Esophagus squamous epithelium (tissue), 5 donors: ENCODE measurements at places on chromosomes 1 and 21.

GRCh38 chr1:66982561-66983260, 57.9 kb downstream of the MIER1 start:
- DNase-seq: no peak
- no peaks in the 10 kb centered on the region for H3K27me3 ChIP-seq
- H3K4me3 ChIP-seq: no peak overlapping the region
- no peaks in the 10 kb centered on the region for H3K36me3 ChIP-seq
- peaks cover 17% of the 10 kb centered on the region for H3K4me1 ChIP-seq

GRCh38 chr1:228208831-228209551, 1.1 kb downstream of the OBSCN start:
- H3K36me3 ChIP-seq: no peaks in the 10 kb centered on the region
- no peak overlapping the region for H3K4me3 ChIP-seq
- no peak for DNase-seq
- H3K27ac ChIP-seq: no peak overlapping the region
- H3K27me3 ChIP-seq: peaks cover 60% of the 10 kb centered on the region
- H3K4me1 ChIP-seq: peaks cover 9% of the 10 kb centered on the region

- peaks cover 7% of the 10 kb centered on the region for H3K36me3 ChIP-seq
- no peak overlapping the region for H3K4me3 ChIP-seq
- no peaks in the 10 kb centered on the region for H3K27me3 ChIP-seq
Observed at GRCh38 chr1:54254055-54254454, 54.1 kb downstream of the MRPL37 start.

DNA sequence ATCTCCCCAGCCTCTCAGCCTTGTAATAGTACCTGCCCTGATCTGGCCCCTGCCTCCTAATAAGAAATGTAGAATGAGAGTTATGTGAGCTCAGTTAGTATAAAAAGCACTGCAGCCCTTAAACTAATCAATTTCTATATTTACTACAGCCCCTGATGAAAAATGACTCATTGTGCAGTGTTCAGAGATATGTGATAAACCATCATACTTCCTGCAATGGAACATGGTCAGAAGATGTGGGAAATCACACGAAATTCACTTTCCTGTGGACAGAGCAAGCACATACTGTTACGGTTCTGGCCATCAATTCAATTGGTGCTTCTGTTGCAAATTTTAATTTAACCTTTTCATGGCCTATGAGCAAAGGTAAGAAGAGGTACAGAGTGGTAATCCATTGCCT, 176.8 kb upstream of the PDE4B start:
- no peaks in the 10 kb centered on the region for H3K27me3 ChIP-seq
- DNase-seq: no peak
- no peaks in the 10 kb centered on the region for H3K36me3 ChIP-seq
- no peaks in the 10 kb centered on the region for H3K4me1 ChIP-seq

DNA sequence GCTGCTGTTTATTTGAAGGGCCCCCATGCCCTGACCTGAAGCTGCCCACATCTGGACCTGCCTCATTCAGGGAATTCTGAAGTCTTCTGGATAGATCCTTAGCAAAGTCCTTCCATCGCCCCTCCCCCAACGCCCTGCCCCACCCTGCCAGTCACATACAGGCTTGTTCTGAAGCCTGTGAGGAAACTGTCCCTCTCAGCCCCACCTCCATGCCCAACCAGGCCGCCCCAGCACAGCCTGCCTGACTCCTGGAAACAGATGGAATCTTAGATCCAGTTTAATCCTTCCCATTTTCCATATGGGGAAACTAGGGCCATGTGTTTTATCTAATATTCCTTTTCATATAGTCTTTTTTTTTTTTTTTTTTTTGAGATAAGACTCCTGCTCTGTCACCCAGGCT, 44.5 kb upstream of the GPR37L1 start:
- H3K27ac ChIP-seq: no peak overlapping the region
- no peak for DNase-seq
- no peaks in the 10 kb centered on the region for H3K27me3 ChIP-seq
- H3K4me1 ChIP-seq: no peaks in the 10 kb centered on the region
- no peak overlapping the region for H3K4me3 ChIP-seq
- H3K36me3 ChIP-seq: no peaks in the 10 kb centered on the region

DNA sequence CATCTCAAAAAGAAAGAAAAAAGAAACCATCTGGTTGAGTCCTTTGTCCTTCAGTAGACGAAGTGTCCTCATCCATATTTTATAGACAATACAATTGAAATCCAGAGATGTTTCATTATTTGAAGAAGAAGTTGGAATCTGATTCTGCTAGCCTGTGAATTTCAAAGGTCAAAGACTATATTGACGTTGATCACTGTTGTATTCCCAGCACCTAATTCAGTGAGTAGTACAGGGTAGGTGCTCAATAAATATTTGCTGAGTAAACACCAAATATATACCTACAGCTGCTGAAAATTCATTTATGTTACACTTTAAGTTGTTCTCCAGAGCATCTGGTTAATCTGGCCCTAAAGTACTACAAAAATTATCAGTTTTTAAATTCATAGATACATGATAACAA, 135.2 kb downstream of the CACNA1E start:
- no peak overlapping the region for H3K27ac ChIP-seq
- no peaks in the 10 kb centered on the region for H3K4me1 ChIP-seq
- no peak for DNase-seq
- H3K27me3 ChIP-seq: no peaks in the 10 kb centered on the region
- H3K36me3 ChIP-seq: no peaks in the 10 kb centered on the region
- no peak overlapping the region for H3K4me3 ChIP-seq

DNA sequence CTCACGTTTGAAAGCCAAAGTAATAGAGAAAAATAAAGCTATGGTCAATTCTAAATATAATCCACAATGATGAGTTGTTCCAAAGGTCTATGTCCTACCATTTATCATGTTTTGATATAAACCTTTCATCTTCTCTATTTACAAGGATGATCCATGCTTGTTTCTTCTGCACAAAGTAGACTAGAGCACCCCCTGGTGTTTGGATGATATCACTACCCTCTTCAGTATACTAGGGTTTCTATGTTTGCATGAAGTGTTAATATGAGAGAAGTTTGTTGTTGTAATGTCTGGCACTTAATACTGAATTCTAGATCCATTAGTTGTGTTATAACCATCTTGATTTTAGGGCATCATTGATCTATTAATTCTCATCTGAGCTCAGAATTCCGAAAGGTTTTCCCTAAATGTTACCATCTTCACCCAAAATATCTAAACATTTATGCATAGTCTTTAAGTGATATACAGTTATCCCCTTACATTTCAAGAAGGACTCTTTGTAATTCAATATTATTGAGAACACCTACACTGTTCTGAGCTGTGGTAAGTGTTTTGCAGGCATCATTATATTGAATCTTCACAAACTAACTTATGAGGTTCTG, 21.1 kb downstream of the CLDN8 start:
- no peaks in the 10 kb centered on the region for H3K36me3 ChIP-seq
- no peaks in the 10 kb centered on the region for H3K27me3 ChIP-seq
- H3K27ac ChIP-seq: no peak overlapping the region
- H3K4me3 ChIP-seq: no peak overlapping the region

DNA sequence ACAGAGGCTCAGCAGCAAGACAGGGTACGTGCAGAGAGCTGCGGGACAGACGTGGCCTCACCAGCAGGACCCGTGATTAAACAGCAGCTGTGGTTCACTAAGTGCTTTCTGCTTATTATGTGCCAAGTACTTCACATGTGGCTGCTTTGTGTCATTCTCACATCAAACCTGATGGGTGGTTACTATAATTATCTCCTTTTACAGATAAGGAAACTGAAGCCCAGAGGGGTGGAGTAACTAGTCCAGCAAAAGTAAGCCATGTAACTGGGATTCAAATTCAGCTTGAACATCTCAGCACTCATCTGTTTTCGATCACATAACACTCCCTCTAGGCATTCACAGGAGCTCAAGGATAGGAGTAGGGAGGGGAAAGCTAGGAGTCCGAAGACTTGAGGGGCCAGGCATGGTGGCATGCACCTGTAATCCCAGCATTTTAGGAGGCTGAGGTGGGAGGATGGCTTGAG, 50.8 kb upstream of the CLIC4 start:
- H3K27me3 ChIP-seq: no peaks in the 10 kb centered on the region
- H3K4me3 ChIP-seq: peak overlapping the region; percentile 8
- no peaks in the 10 kb centered on the region for H3K36me3 ChIP-seq
- no peak for DNase-seq
- peaks cover 19% of the 10 kb centered on the region for H3K4me1 ChIP-seq
- H3K27ac ChIP-seq: peak overlapping the region; percentile 28

DNA sequence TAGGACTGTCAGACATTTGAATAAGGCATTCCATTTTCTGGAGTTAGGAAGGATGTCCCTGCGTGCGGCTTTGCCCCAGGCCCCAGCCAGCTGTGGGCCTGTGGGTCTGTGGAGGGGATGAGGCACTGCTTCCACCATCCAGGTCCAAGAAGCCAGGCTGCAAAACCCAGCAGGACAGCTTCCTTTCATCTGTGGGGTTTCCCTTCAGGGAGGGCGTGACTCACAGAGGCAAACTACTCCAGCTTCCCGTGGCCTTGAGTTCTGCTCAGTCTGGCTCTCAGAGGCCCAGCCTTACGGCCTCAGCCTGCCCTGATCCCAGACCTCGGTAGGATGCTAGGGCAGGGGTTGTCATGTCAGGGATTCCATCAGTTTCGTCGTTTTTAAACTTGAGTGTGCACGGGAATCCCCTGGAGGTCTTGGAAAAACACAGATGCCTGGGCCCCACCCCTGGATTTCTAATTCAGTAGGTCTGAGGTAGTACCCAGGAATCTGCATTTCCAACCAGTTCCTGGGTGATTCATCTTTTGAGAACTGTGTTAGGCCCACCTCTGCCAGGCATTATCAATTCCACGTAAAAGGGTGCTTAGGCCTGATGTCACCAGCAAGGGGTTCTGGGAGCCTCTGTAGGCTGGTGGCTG, 32.3 kb upstream of the TENT5C start:
- H3K27ac ChIP-seq: no peak overlapping the region
- no peaks in the 10 kb centered on the region for H3K27me3 ChIP-seq
- no peaks in the 10 kb centered on the region for H3K36me3 ChIP-seq
- no peak overlapping the region for H3K4me3 ChIP-seq
- H3K4me1 ChIP-seq: peaks cover 15% of the 10 kb centered on the region

- peaks cover 11% of the 10 kb centered on the region for H3K4me1 ChIP-seq
- no peak overlapping the region for H3K27ac ChIP-seq
- no peak for DNase-seq
- H3K36me3 ChIP-seq: no peaks in the 10 kb centered on the region
- H3K27me3 ChIP-seq: no peaks in the 10 kb centered on the region
- no peak overlapping the region for H3K4me3 ChIP-seq
Observed at GRCh38 chr1:31796707-31797106, 19.1 kb downstream of the SPOCD1 start.

GRCh38 chr21:41393876-41394465, 32.1 kb upstream of the MX1 start:
- no peak for DNase-seq
- no peaks in the 10 kb centered on the region for H3K36me3 ChIP-seq
- H3K4me1 ChIP-seq: peaks cover 10% of the 10 kb centered on the region
- no peak overlapping the region for H3K4me3 ChIP-seq

DNA sequence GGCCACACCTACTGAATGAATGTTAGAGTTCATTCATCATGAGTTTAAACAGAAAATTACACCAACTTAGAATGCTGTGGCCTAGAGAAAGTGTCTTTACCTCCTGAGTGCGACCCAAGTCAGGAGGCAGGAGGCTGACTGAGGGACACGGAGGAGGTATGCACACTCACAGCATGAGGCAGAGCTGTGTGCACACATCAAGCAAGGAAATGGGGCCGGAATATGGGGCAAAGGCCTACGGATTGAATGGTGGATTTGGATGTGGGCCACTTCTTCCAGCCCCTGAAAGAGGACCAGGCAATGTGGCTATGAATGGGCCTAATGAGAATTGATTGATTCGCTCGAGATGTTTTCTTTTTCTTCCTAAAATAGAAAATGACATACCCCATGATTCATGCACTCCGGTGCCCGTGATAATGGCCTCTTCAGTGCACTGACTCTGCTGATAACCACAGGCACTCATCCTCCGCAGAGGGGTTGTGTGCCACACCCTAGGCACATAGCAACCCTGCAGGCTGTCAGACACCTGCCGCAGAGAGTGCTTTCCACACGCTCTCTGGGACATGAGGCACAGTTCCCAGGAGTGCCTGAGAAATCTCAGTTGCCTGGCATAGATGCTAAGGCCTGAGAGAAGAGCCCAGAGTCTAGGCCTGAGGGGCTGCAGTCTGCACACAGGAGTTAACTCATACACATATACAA, 155.5 kb downstream of the GLUL start:
- no peak for DNase-seq
- H3K4me1 ChIP-seq: peaks cover 21% of the 10 kb centered on the region
- H3K36me3 ChIP-seq: no peaks in the 10 kb centered on the region
- H3K4me3 ChIP-seq: no peak overlapping the region
- H3K27me3 ChIP-seq: no peaks in the 10 kb centered on the region
- H3K27ac ChIP-seq: no peak overlapping the region

GRCh38 chr1:160085686-160086455, 4.5 kb downstream of the KCNJ9 start:
- H3K36me3 ChIP-seq: no peaks in the 10 kb centered on the region
- H3K4me3 ChIP-seq: no peak overlapping the region
- no peak for DNase-seq
- peaks cover 11% of the 10 kb centered on the region for H3K4me1 ChIP-seq
- H3K27me3 ChIP-seq: peaks cover 2% of the 10 kb centered on the region

DNA sequence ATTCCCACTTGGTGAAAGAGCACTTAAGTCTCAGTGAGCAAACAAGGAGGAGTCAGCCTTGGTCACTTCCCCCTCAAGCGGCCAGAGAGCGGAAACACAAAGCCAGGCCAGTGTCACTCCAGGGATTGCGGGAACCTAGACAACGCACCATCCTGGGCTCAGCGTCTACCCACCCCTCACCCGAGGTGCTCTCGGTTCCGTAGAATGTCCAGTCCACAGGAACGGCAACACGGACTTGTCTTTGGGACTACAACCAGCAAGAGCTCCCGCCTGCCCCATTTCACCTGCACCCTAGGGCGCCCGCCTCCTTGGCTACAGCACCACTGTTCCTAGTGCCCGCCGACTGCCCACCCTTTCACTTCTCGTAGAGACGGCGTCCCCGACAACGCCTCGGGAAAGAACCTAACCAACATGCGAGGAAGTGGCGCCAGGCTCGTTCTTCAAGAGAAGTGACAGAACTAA, 509 bp downstream of the GDAP2 start:
- DNase-seq: no peak
- no peaks in the 10 kb centered on the region for H3K36me3 ChIP-seq
- peak overlapping the region; percentile 98 for H3K4me3 ChIP-seq
- peaks cover 54% of the 10 kb centered on the region for H3K4me1 ChIP-seq

GRCh38 chr1:214698559-214698958, 95.6 kb downstream of the CENPF start:
- no peaks in the 10 kb centered on the region for H3K4me1 ChIP-seq
- DNase-seq: no peak
- H3K36me3 ChIP-seq: no peaks in the 10 kb centered on the region
- H3K4me3 ChIP-seq: no peak overlapping the region
- no peaks in the 10 kb centered on the region for H3K27me3 ChIP-seq

DNA sequence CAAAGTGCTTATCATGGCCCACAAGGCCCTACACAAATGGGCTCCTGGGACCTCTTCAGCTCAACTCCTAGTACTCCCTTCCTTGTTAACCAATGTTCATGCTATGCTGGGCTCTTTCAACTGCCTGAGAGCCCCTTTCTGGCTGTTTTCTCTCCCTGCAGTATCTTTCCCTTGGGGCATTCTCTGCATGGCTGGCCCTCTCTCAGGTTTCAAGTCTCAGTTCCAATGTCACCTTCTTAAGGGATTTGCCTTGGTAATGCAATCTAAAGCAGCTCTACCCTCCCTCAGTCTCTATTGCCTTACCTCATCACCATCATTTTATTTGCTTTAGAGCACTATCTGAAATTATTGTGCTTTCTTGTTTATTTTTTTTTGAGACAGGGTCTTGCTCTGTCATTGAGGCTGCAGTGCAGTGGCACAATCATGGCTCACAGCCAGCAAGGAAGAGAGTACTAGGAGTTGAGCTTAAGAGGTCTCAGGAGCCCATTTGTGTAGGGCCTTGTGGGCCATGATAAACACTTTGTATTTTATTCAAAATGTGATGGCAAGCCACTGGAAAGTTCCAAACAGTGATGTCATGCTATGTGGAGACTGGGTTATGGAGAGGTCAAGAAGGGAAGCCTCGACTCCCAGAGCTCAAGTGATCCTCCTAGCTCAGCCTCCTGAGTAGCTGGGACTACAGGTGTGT, 63.4 kb upstream of the SRSF10 start:
- DNase-seq: no peak
- no peaks in the 10 kb centered on the region for H3K36me3 ChIP-seq
